ENCODE measurements at places on chromosomes 12 and 14. TPM values are rescaled to one million over a fixed set of nuclear protein-coding genes. Genes with fewer than 3 reads are reported as not detected.

Gene ASCL1
- total RNA-seq: 0.23 TPM

Gene SIX1
- 18.0 TPM for total RNA-seq

Gene KRT3
- total RNA-seq: not detected

Gene EPYC
- total RNA-seq: not detected

Gene KRT79
- total RNA-seq: not detected

Gene MAP3K12
- 18.1 TPM for total RNA-seq

Gene CD27
- 0.12 TPM for total RNA-seq

Gene MFAP5
- 42.2 TPM for total RNA-seq

All from metanephros (tissue), 2 donors.